Activated T-cell treated with anti-CD3 and anti-CD28 coated beads for 1 hour (primary cell): ENCODE measurements at places on chromosomes 12 and 14.
A peak's percentile ranks its signal among the peaks of the same experiment; 100 is the strongest.

DNA sequence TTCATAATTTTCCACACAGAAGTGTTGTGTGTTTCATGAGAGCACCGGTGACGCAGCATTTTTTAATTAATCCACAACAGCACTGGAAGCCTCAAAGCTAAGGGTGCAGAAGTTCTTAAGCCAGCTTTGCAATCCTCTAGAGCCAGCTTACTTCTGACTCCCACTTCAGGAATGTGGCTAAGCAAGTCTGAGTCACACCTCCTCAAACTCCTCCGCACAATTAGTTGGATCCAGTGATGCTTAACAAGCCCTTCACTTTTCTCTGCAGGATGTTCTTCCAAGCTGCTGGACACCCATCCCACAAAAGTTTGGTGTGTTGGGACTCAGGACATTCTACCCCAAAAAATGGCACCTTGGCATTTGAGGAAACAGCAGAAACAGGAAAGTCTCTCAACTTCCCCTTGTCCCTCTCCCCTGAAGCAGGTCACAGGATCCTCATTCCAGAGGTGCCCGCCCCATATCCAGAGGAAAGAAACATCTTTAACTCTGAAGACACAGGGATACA is 210.0 kb downstream of the PPM1H start:
- no peak for DNase-seq

GRCh38 chr12:121301876-121302275 is 5.4 kb upstream of the CAMKK2 start:
- no peak for DNase-seq

- DNase-seq: no peak
Observed at GRCh38 chr14:94113490-94113889, 3.0 kb downstream of the IFI27 start.

- DNase-seq: no peak
Observed at GRCh38 chr14:54010981-54011380, 54.4 kb upstream of the BMP4 start.

- DNase-seq: no peak
Observed at GRCh38 chr14:54981698-54982097, 45.2 kb downstream of the WDHD1 start.

GRCh38 chr14:39229222-39229543 is 4.5 kb upstream of the MIA2 start:
- DNase-seq: peak; percentile 19

DNA sequence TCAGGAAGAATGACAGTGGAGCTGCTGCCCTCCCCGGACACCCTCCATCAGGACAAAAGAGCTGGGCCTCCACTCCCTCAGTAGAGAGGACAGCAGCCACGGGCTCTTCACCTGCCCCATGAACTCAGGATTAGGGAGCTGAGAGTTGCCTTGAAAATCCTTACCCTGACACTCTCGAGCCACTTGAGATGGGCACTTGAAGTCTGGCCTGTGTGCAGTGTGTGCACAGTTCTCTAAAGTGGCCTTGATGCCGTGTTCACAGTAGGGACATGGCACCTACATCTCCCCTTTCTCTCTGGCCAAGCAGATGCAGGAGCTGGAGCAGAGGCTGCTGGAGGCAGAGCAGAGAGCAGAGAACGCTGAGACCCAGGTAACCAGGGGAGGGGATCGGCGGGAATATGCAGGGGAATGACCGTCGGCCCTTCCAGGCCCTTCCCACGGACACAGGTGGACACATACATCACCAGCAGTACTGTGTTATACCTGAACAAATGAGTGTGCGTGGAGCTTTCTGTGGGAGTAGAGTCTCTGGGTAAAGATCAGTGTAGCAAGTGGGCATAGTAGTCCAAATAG is 22.5 kb downstream of the PLEKHH1 start:
- DNase-seq: no peak

DNA sequence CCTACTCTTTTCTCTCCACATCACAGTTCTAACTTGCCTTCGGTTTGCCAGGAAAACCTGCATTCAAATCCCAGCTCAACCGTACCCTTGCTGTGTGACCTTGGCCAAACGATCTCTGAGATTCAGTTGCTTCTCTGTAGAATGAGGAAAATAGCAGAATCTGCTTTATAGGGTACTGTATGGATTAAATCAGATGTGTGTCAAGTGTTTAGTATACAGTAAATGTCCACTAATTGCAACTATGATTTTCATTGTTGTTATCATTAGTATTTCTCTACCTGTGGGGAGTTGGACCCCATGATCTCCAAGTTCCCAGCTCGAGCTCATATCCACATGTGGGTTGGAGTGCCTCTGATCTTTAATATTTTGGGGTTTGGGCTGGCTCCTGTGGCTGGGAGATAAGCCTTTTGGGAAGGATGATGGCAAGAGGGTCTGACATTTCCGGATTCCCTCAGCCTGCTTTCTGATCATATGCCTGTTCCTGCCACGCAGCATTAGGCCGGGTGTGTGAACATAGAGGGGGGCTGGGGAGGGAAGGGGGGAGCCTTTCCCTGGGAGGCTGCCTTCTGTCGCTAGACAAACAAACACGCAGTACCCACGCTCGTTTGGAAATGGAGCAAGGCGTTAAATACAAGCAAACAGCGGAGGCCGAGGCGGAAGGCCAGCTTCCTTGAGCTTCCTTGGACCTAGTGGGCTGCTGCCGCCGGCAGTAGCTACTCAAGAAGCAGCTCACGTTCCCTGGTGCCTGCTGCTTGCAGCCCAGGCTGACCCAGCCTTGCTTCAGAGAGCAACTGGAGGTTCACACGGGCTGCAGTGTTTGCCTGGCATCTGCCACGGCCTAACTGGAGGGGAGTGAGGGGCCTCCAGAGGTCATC is 213.5 kb upstream of the LHX5 start:
- DNase-seq: no peak

GRCh38 chr12:10031771-10032175 is 1.3 kb downstream of the CLEC9A start:
- DNase-seq: no peak

DNA sequence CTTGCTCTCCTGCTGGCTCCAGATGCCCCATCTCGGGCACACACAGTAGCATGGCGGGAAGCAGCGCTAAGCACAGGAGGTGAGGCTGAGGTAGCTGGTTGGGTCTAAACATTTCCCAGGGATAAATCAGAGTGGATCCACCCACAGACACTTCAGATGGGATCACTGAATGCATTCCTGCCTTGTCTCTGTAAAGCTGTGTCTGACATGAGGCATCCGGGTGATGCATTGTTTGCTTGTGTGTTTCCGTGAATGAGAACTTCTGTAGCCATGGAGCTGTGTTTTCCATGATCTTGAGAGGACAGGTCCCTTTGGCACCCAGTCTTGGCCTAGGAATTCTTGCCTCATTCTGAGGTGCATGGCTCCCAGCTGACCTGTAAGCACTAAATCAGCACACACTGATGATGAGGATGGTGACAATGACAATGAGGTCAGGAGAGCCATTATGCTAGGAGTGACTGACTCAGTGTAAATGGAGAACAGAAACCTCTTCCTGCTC is 6.7 kb upstream of the KRT75 start:
- no peak for DNase-seq

- DNase-seq: no peak
Observed at GRCh38 chr12:66503746-66504145, 175.1 kb downstream of the GRIP1 start.

DNA sequence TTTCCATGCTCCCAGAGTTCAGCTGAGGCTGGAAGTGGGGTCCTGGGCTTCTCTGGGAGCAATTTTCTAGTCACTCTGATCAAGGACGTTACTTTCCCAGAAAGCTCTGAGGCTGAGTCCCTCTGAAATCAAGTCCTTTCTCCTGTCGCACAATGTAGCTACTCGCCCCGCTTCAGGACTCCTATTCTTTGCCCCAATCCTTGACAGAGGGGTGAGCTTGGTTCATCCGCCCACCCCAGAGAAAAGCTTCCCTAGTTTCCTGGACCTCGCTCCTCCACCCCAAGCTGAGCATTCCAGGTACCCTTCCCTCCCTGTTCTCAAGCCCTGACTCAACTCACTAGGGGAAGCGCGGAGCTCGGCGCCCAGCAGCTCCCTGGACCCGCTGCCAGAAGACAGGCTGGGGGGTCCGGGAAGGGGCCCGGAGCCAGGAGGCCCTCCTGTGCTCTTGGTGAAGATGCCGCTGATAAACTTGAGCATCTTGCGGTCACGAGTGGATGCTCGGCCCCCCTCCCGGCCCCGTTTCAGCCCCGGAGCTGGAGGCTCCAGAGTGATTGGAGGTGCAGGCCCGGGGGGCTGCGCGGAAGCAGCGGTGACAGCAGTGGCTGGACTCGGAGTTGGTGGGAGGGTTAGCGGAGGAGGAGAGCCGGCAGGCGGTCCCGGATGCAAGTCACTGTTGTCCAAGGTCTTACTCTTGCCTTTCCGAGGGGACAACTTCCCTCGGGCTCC is 1.6 kb downstream of the AGAP2 start:
- no peak for DNase-seq

DNA sequence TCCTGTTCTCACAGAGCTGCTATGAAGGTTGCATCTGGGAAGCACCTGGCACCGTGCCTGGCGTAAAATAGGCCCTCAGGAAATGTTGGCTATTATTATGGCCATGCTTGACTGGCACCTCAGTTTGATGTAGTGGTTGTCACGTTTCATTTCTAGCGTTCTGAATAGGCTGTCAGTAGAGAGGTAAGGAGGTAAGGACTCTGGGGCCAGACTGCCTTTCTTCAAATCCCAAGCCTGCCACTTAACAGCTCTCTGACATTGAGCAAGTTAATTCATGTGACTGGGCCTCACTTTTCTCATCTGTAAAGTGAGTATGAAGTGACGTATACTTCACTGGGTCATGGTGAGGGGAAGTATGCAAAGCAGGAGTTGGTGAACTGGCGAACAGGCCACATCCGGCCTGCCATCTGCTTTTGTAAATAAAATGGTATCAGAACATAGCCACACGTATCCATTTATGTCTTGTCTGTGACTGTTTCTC is 196.2 kb downstream of the CACNA1C start:
- no peak for DNase-seq

DNA sequence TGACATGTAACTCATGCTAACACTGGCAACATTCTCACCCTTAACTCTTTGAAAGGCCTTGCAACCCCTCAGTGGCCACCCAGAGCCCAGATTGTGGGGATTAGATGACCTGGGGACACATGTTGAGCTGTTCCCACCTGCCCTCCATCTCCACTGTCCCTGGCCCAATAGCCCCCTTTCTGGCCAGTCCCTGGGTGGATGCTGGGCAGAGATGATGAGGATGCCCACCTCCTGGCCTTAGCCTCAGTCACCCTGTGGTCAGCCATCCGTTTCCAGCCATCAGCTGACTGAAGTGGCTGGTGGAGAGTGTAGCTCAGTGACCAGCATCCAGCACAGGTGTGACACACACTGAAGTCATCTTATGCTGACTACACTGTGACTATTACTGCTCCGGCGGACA is 4.7 kb downstream of the ANHX start:
- DNase-seq: no peak

DNA sequence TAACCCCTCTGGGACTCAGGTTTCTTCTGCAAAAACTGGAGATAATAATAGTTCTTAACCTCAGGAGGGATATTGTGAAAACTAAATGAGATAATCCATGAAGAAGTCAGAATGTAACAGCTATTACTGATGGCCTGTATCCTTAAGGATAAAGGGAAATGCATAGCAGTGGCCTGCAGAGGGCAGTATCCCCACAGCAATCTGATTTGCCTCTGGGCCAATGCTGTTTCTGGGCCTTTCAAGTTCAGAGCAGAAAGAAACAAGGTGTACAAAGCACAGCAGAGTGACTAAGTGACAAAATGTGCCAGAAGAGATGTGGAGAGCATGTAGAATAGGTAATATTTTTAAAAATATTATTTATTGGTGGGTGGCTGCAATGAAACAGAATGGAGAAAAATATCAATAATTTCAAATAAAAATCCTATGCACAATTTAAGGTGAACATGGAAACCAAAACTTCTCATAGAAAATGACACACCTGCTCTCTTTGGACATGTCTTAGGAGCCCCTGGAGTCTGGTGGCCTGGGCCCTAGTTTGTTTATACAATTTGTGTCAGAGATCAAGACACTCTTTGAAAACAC is 90.3 kb downstream of the C12orf75 start:
- DNase-seq: peak; percentile 41

- DNase-seq: no peak
Observed at GRCh38 chr12:91406920-91407341, 224.3 kb upstream of the DCN start.

- DNase-seq: no peak
Observed at GRCh38 chr12:85639834-85640233, 196.4 kb downstream of the RASSF9 start.

GRCh38 chr14:61581340-61581739 is 114.0 kb upstream of the HIF1A start:
- DNase-seq: no peak

GRCh38 chr14:74265301-74265965 is 26.2 kb downstream of the VSX2 start:
- DNase-seq: no peak

DNA sequence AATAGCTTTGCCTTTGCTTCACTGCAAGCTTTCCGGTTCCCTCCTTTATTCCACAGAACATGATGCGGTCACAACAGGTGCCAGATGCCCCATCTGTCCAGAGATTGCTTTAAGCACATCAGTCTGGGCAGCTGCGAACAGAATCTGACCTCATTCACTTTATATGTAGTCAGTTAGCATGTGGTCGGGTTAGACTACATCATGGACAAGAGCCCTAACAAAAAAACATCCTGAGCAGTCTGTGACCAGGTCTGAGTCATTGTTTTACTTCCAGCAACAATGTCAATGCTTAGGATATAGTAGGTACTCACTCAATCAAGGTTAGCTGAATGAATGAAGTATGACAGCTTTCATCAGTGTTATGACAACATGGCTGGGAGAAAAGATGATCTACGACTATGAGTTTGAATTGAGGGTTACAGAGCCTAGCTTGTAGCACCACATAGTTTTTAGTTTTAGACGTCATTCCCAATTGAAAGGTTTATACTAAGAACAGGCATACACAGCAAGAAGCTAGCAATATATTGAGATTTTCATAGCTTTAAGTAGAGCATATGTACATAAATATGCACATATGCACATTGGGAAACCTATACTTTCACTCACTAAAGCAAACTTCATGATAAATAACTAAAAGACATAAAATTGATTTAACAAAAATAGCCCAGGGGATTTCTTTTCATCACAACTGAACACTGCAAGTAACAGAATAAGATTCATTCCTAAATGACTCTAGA is 64.2 kb upstream of the TMCC3 start:
- no peak for DNase-seq

GRCh38 chr12:80769553-80770140 is 52.9 kb downstream of the MYF5 start:
- no peak for DNase-seq

DNA sequence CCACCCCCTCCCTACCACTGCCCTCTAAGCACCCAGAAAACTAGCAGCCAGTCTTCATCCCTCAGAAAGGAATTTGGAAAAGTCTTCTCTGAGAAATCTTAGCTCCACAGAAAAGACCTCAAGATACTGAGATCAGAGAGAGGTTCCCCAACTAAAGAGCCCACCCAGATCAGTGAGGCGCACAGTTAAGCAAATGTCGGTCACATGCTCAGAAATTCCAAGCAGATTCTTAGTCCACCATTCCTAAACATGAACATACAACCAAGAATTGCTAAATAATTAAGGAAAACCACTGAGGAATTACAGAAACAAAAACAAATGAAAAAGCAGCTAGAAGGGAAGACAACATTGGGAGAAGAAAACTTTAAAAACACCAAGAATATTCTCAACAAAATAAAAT is 32.3 kb downstream of the MED13L start:
- no peak for DNase-seq
